ENCODE measurements at places on chromosomes 12 and 14.
A peak's percentile ranks its signal among the peaks of the same experiment; 100 is the strongest.

DNA sequence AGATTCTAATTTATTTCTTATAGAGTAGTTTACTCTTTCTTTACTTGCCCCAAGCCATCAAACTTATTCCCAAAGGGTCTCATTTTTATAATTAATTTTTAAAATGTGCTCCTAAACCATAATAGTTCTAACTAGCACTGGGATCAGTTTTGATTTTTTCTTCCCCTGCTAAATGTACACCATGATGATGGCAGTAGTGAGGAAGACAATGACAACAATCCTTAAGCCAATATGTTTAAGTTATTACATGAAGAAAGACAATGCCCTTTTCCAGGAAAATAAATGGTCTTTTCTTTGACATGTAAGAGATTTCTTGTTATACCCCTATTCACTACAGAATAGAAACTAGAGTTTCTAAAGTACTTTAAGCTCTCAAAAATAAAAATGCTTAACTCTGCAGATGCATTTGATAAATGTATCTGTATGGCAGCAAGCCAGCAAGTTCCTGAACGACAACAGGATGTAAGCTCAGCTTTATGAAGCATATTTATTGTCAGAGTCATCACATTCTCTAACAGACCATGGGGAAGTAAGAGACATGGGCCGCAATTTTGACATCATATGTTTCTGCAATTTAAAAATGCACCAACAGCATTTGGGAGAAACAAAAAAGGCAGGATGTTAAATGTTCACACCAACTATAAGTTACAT, 36.0 kb upstream of the SNX6 start:
- DNase-seq = no peak

GRCh38 chr12:41344776-41345470, 156.8 kb downstream of the PDZRN4 start:
- no peak for DNase-seq

- no peak for DNase-seq
These were observed 14.4 kb upstream of the SPSB2 start for GRCh38 chr12:6887460-6887859.

- no peak for DNase-seq
These were observed 100.1 kb downstream of the CRADD start for GRCh38 chr12:93777254-93777653.

GRCh38 chr12:89857652-89858274, 149.1 kb upstream of the ATP2B1 start:
- no peak for DNase-seq

DNA sequence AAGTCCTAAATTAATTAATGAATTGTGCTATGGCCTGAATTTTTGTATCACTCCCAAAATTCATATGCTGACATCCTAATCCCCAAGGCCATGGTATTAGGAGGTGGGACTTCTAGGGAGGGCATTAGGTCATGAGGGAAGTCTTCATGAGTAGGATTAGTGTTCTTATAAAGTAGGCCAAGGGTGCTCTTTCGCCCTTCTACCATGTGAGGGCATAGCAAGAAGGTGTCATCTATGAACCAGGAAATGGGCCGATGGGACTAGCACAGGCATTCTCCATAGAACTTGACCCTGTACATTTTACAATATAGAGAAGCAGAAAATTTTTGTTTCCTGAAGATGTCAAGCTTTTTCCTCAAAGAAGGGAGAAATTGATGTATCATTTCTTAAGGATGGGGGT, 12.5 kb downstream of the SYT10 start:
- DNase-seq = no peak

GRCh38 chr12:48296586-48297282, 54.0 kb downstream of the ZNF641 start:
- DNase-seq = peak; percentile 22

DNA sequence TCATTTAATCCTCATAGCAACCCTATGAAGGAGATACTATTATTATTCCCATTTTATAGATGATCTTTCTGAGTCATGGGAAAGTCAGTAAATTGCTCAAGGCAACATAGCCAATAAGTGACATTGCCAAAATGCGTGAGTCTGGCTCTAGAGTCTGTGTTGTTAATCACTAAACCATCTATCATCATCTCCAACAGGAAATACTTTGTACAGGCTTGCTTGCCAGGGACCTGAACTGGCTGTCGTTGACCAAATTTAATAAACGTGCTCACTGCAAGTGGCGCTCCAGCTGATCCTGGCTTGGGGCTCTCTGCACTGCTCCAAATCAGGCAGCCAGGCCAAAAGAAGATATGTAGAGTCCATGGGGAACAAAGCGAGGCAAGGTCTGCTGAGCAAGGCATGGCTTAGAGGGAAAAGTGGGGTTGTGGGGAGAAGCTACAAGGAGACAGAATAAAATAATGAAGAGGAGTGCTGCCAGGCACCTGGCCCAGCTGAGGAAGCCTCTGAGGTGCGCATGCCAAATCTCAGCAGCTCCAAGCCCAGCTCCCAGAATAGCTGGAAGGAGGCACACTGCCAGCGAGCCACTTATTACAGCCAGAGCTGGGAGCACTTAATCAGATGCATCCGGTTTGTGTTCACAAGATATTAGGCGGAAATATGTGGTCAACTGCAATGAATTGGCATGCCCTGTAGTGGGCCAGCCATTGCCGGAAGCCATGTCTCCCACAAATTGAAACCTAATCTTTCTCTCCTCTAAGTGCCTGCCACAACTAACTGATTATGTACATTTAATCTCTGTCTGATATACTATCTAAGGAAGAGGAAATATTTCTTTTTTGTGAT, 43.3 kb upstream of the PTPRO start:
- no peak for DNase-seq

GRCh38 chr12:50220363-50220995, 53.3 kb upstream of the CERS5 start:
- no peak for DNase-seq

DNA sequence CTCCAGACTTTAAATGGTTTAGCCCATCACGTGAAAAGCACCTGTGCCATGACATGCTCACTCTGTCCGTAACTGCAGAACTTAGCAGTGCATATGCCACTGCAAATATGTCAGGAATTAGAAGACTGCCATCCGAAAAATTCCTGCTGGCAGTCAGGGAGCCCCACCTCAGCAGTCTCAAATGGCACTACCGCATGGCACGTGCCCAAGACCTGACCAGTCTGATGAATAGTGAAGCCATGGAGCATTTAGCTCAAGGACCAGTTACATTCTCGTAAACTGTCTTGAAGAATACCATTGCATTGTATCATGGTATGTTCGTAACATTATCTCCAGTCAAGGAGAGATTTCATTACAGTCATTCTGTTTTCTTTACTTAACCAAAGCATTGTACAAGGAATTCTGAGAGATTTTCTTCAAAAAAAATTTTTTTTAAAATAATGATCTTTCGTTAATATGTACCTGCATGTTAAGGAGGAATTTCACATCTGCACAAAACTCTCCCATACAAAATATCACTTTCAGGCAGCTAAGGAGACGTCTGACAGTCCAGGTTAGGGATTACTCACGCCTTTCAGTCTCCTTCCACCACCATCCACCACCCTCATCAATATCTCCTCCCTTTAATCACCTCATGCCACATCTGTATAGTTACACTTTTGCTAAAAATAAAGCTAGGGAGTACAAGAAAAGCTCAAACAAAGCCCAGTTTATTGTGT, 138.5 kb downstream of the ANO2 start:
- no peak for DNase-seq

GRCh38 chr12:120836114-120836684, 68.0 kb downstream of the SPPL3 start:
- DNase-seq = no peak

DNA sequence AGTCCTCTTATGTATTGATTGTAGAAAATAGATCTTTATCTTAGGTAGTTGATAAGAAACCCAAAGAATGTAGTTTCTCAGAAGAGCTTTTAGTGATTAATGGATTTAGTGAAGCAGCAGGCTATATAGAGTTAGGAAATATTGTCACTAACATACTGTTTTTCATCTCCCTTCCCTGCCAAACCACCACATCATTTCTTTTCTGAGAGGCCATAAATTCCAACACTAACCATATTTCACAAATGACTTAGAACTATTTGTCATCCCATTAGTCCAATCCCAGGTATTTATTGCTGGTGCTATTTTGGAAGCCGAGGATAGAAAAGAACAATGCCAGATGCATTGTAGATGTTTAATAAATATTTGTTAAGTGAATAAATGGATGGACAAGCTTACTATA, 185.7 kb downstream of the KICS2 start:
- no peak for DNase-seq

GRCh38 chr14:58584383-58584782, 53.4 kb upstream of the DACT1 start:
- no peak for DNase-seq

- DNase-seq = no peak
These were observed 189.5 kb upstream of the HMGA2 start for GRCh38 chr12:65634626-65635331.

DNA sequence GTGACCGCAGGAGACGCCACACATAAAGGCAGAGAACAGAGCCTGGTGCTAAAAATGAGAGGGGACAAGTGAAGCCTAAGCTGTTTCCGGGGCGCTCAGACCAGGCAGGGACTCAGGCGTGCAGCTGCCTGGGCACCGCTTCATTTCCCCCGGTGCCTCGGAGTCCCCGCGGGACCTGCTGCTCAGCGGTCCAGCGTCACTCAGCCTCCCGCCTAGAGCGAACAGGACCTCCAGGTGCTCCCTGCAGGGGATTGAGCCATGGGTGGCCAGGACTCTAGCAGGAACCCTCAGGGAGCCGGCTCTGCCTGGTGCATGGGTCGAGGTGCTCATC, 31.0 kb downstream of the CCDC85C start:
- no peak for DNase-seq

DNA sequence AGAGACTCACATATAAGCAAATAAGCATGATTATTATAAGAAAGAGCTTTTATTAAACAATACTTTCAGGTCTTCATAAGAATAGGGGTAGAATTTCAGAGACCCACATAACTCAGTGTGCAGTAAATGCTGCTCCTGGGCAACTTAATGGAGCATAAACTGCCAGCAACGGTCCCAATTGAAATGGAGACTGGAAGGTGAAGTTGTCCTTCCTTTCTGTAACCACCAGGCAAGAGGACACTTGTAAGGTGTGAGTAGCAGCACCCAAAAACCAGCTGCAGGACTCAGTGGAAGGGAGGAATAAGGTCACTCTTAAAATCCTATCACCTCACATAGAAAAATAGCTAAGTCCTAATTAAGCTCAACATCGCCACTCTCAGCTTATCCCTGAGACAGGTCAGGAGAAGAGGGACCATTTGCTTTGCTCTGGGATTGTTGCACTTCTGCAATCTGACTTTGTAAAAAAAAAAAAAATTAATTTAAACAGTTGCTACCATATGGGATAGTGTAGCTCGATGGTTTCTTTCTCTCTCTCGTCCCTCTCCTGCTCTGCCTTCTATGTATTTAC, 22.7 kb upstream of the LTA4H start:
- no peak for DNase-seq

GRCh38 chr14:105508069-105508468, 17.0 kb downstream of the TEDC1 start:
- no peak for DNase-seq

DNA sequence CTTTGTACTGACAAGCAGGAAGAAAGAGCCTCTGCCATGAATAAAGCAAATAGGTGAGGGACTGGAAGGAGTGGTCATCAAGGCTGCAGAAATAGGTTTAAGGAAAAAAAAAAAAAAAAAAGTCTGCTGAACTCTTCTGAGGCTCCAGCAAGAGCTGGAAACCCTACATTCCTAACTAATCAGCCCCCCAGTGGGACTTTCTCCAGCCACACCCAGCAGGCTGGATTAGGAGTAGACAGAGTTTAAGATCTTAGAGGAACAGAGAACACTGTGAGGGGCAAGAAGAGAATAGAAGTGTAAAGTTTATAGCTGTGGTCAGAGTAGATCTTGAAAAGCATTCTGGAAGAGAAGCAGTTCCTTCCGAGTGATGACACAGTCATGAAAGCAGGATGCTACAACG, 66.4 kb downstream of the ATXN2 start:
- DNase-seq = no peak

DNA sequence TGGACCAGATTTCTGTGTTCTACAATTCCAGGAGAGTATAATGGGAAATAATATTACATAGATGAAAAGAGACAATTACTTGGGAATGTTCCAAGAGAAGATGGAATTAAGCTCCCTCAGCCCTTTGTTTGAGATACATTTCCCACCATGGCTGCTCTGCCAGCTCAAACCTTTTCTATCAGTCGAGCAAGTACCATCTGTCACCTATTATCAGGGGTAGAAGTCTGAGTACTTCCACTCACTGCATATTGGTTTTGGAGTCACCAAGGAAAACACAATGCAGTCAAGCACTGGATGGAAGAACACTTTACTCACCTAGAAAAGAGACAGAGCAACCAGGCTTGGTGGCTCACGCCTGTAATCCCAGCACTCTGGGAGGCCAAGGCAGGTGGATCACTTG, 270.4 kb upstream of the FAR2 start:
- DNase-seq = no peak

GRCh38 chr12:9708853-9709252, 24.0 kb downstream of the CLECL1 start:
- DNase-seq = no peak

DNA sequence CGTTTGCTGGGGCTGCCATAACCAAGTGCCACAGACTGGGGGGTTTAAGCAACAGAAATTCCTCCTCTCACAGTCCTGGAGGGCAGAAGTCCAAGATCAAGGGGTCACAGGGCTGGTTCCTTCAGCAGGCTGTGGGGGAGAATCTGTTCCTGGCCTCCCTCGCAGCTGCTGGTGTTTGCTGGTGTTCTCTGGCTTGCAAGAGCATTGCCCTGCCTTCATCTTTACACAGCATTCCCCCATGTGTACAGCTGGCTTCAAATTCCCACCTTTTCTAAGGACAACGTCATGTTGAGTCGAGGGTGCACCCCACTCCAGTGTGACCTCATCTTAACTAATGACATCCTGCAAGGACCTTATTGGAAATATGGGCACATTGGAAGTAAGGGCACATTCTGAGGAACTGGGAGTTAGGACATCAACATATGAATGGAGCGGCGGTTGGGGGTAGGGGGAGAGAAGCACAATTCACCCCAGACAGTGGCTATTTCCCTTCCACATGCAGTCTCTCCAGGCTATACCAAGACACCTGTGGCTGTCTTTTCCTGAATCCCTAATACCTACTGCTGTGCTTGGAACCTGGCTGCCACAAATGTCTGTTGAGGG, 123.6 kb downstream of the FOXN3 start:
- no peak for DNase-seq

DNA sequence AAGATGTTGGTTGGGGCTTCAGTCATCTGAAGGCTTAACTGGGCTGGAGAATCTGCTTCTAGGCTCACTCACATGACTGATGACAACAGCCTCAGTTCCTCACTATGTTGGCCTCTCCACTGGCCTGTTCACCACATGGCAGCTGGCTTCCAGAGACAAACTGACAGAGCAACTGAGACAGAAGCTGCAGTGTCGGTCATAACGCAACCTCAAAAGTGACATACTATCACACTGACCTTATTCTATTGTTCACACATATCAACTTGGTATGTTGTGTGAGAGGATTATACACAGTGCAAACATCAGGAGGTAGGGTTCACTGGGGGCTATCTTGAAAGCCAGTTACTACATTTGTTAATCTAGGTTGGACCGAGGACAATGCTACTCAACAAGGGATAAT, 92.9 kb downstream of the PAWR start:
- no peak for DNase-seq
